CD4-positive, alpha-beta T cell treated with Interferon alpha-2 for 1 hour (primary cell): ENCODE measurements at places on chromosomes 7 and 10.
A peak's percentile ranks its signal among the peaks of the same experiment; 100 is the strongest.

GRCh38 chr10:110501142-110501937 is 3.6 kb downstream of the DUSP5 start:
- DNase-seq, result peak; percentile 82

DNA sequence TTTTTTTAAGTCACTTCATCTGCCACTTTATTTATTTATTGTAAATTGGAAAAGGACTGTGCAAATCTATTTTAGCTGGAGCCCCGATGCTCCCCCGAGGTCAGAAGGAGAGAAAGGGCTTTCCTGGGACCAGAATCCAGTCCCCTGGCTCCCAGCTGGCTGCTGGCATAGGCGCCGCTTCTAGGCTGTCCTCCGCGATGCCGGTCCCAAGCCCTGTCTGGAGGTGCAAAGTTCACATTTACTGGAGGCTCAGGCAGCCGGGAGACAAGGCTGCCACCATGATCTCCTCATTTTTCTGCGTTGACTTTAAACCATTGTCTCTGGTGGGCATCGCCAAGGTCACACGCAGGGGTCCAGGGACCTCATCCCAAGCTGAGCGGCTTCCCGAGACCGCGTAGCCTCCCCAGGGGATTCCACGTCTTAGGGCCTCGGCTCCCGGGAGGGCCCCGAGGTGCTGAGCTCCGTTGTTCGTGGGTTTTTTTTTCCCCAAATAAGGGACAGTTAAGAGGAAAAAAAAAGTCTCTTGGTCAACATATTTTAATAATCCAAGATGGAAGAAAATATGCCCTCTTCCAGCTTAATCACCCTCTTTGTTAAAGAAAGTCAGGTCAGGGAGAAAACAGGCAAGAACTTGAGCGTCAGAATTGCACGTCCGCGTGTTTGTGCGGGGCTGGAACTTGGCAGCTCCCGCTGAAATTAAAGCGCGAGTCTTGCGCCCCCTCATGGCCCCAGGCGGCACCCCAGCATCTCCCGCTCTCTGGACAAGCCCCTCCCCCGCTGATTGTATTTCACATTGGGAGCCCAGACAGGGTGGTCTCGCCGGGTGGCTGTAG is 11.9 kb downstream of the RGR start:
- DNase-seq, result peak; percentile 20

- peak; percentile 23 for DNase-seq
Measured at GRCh38 chr10:4663162-4663992, 162.6 kb upstream of the AKR1E2 start.

- DNase-seq, result no peak
Measured at GRCh38 chr7:100968650-100969049, 715 bp upstream of the MUC12 start.

DNA sequence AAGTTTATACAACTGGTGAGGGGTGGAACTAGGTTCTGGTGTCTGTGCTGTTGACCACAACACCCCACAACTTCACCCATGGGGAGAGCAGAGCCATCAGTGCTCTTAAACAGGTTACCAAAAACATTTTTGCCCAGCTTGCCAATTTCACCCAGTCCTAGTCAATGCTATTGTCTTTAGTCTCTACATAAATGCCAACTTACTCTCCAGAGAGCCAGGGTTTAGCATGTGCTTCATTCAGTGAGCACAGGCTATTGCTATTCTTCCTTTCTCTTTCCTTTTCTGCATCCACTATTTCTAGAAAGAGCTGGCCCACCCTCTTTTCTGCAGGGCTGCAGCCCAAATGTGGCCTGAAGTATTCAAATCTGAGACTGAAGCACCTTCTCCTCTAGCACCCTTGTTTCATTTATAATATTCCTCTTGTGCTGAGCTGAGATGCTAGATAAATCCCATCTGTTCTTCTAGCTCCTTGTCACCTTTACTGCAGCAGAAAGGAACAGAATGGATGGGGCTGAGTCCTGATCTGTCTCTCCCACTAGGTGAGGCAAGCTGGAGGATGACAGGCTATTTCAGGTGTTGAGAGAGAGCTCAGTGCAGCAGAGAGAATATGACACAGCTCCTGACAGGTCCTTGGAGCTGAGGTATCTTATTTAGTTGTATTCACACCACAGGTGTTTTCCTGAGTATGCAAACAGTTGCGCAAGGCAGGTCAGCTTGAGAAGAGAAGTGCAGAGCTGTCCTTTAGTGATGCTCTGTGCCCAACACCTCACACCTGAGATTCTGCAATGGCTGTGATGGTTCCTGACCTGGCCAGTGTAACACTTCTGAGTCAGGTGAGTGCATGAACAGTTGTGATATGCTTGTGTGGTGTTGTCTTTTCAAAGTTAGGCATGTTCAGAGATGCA is 819.2 kb downstream of the CCSER2 start:
- DNase-seq, result no peak

DNA sequence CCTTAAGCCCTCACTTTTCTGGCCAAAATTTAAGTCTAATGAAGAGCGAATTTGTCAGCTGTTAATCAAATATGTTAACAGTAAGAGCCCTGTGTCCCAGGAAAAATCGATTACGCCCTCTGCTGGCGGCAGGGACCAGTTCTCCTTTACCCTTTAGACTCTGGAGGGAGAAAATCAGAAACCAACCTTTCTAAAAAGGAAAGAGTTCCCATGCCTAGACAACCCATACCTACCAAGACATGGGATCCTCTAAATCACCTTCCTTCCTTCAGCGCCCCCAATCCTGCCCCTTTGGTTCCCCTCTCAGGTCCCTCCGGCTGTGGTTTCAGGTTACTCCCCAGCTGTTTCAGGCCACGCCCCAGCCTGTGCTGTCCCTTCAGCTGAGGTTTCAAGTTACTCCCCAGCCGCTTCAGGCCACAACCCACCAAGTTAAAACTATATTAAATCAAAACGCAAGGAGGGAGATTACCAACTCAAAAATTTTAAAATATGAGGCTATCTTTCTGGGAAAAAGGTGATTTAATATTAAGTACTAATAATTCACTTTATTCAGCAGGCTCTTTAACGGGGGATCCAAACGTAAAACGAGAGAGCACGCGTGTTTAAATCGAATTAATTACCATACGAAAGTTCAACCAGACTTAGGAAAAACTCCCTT is 1.4 kb upstream of the AKR1B15 start:
- DNase-seq, result peak; percentile 50

DNA sequence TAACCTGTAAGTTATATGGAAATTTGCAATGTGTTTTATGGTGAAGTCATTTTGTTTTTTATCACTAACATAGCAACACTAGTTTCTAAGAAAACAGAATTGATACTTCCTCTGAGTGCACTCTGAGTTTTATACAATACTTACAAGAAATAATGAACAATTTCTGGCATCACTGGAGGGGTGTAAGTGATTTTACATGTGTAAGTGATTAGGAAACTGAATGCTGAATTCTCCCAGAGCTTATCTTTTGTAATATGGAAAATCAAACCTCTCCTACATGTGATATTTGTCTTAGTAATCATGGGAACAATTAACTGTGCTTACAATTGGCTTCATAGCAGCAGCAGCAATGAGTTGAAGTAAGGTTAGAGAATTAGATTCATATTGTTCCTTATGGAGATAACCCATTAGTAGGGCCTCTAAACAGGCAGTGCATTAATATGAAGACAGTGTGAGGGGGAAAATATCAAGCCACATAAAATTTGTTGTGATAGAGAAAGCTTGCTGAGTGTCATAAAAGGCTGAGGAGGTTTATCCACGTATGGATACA is 37.4 kb downstream of the SEMA3C start:
- DNase-seq, result no peak

GRCh38 chr7:105296491-105296890 is 92.2 kb downstream of the SRPK2 start:
- DNase-seq, result no peak

DNA sequence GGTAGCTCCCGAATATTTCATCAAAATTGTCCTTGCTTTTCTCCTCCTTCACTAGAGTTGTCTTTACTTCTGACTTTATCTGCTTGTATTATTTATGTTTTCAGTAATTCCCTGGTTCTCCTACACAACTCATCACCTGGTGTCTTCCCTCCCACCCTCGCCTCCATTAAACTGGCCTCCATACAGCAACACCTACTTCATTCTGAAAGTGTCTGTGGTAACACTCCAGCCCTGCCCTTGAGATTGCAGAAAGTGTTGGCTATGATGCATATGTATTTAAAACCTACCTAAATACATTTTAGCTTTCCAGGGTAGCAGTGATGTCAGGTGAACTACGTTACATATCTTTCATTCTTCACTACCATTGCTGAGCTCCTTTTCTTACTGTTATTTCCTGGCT is 833.3 kb upstream of the LRRN3 start:
- DNase-seq, result no peak

DNA sequence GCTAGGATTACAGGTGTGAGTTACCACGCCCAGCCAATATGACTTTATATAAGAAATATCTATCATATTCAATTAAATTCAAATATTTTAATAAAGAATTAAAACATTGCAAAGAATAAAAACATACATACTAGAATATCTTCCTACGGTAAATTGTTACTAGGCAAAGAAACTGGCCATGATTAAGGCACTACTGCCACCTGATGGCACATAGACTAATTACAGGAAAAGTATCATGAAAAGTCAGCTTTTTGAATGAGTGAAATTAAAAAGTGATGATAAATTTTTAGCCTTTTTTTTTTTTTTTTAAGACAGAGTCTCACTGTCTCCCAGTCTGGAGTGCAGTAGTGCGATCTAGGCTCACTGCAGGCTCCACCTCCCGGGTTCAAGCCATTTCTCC is 30.9 kb downstream of the MRPS33 start:
- peak; percentile 23 for DNase-seq

DNA sequence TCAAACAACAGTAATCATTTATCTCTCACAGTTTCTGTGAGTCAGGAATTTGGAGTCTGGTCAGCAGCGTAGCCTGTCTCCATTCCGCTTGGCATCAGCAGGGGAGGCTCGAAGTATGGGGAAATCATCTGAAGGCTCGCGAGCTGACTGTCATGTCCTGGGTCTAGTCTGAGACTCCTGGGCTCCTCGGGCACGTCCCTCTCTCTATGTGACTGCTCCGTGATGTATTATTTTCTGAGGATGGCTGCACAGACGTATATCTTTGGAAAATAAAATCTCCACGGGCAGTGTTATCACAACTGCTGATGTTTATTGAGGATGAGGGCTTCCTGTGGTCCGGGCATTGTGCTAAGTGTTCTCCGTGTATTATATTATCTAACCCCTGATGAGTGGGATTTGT is 23.3 kb upstream of the PCGF5 start:
- DNase-seq, result no peak

DNA sequence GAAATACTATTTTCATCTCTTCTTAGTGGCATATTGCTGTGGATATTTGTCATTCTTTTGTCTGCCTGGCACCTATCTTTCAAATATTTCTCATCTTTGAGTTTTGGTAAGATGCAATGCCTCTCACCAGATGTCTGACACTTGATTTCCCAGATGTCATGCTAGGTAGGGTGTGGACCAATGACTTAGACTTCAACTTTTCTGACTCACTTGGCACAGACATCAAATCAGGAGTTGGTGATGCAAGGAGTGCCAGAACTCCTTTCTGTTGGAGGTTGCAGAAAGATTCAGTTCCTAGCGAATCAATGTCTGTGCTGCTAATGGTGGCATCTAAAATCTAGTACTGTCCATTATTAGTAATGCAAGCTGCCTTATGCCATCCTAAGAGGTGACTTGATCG is 216.9 kb upstream of the FERD3L start:
- DNase-seq, result no peak

DNA sequence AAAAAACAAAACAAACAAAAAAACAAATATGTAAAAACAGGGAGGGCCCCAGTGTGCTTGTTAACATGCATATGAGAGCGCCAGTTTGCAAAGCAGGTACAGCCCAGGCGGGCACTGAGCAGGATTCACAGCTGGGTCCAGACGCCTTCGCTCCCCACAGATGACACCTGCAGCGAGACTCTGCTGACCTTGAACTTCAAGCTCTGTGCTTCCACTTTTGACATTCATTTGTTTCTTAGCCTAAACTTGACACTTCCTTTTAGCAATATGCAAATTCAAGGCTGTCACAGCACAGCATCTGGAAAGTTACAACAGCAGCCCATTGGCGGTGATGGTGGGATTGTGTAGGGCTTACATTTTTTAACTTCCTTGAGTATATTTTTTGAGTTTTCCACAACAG is 88.8 kb upstream of the TNS3 start:
- peak; percentile 67 for DNase-seq

DNA sequence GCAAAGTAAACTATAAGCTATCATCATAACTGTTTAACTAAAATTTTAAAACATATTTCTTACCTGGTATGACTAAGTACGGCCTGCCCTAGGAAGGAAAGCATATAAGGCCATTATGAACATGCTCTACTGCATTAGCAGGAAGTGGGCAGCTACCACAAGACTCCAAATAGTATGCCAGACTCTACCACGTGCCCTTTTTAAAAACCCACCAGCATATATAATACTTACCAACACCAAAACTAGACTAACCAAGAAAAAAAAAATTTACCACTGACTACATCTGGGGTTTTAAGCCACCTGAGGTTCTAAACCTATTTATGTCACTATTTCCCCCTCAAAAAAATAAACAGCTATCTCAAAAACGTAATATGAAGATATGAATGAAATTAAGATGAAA is 30.1 kb downstream of the NUDCD3 start:
- peak; percentile 77 for DNase-seq

DNA sequence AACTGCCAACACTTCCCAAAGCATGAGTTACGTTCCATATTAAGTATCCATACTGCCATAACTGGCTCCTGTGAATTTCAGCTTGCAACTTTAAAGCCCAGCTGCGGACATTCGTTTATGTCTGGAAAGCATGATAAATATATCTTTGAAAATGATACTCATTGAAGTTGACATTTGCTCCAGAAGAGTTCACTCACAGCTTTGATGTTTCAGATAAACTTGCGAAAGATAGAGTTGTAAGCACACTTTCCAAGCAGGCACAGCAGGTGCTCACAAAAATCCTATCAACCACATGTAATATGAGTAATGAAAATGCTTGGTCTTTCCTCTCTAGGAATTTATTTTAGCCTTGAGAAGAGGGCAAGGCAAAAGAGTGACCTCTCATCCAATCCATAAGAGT is 4.5 kb downstream of the CHCHD3 start:
- DNase-seq, result no peak

- DNase-seq, result no peak
Measured at GRCh38 chr7:116740755-116741462, 68.9 kb downstream of the MET start.

DNA sequence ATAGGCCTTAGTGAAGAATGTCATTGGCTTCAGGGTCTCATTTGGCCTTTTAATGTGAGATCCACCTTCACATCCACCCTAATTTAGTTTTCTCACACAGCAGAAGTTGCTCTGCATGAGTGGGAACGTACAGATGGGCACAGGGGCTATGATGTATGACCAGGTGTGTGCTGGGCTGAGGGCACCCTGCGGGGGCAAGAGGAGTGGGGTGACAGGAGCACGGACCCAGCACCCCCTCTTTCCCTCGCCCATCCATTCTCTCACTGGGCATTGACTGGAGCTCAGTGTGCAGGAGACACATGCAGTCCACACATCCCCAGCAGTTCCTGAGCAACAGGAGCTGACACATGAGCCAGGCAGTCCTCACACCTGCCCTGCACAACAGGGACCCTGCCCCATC is 95.1 kb upstream of the PPP2R2D start:
- no peak for DNase-seq

GRCh38 chr7:35846816-35847412 is 46.1 kb downstream of the SEPTIN7 start:
- DNase-seq, result no peak

GRCh38 chr7:31690935-31691334 is 3.9 kb downstream of the PPP1R17 start:
- no peak for DNase-seq

GRCh38 chr7:69739190-69739589 is 140.9 kb downstream of the AUTS2 start:
- no peak for DNase-seq

GRCh38 chr10:18252086-18252485 is 111.9 kb downstream of the CACNB2 start:
- no peak for DNase-seq

- DNase-seq, result no peak
Measured at GRCh38 chr7:133299676-133300075, 46.8 kb downstream of the EXOC4 start.
